Dorsolateral prefrontal cortex (tissue), 122 donors: ENCODE measurements at places on chromosomes 1 and 21. TPM values are rescaled to one million over a fixed set of nuclear protein-coding genes. Genes with fewer than 3 reads are reported as not detected.

DNA sequence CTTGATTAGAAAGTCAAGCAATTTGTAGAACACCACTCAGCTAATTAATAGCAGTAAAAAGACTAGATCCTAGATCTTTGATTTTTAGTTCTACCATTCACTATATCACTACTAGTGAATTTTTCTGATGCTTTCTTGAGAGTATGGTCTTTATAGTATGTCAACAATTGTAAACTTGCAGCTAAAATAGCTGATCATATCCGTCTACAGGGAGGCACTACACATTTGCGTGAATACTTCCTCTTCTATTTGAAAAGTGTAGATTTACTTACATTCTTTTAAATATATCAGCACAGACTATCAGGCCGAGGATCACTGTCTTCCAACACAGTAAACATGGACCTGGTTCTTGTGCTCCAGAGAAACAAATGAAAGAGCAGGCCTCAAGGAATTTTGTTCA lies 18.6 kb upstream of the PTPRC start:
- DNase-seq, result no peak

Gene NDUFS2
- total RNA-seq, result 133 TPM

Gene FCGR2B
- total RNA-seq, result 1.9 TPM

GRCh38 chr1:14298806-14299205 lies 299.7 kb upstream of the KAZN start:
- DNase-seq, result no peak

GRCh38 chr1:35622510-35623178 lies 18.7 kb downstream of the PSMB2 start:
- DNase-seq, result no peak
